ENCODE measurements at places on chromosomes 5 and 9.

- DNase-seq, result no peak
Observed at GRCh38 chr5:130939059-130939458, 226.0 kb downstream of the HINT1 start.

- DNase-seq, result no peak
Observed at GRCh38 chr5:58675341-58675740, 92.5 kb downstream of the RAB3C start.

GRCh38 chr5:132434416-132435286 lies 55.9 kb downstream of the IRF1 start:
- no peak for DNase-seq

DNA sequence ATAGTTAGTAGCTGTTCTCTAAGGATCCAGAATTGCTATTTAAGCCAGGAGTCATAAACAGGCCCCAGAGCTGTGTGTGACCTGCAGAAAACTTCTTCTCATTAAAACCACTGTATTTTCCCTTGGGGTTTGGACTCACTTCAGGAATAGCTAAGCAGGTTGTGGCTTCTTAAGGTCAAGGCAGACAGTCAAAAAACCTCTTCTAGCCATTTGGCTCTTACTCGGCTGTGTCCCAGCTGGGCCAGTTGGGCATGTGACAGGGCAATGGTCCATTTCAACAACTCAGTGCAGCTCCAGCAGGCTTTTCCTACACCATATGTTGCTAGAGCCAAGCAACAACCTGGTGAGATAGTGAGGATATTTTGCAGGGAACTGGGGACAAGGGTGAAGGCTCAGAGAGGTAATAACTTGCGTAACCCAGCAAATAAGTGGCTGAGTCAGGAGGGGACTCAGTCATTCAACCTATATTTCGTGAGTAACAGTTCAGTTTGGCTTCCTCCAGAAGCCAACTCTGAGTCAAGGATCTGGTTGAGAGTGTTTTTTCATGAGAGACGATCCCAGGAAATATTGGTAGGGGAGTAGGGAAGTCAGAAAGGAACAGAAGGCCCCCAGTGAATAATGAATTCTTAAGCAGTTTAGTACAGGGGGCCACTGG lies 115.4 kb upstream of the PPP2R2B start:
- DNase-seq, result no peak

- DNase-seq, result no peak
Observed at GRCh38 chr5:13866792-13867191, 77.7 kb downstream of the DNAH5 start.
